Tongue (tissue), 3 donors: ENCODE measurements at places on chromosomes 7 and 10.

DNA sequence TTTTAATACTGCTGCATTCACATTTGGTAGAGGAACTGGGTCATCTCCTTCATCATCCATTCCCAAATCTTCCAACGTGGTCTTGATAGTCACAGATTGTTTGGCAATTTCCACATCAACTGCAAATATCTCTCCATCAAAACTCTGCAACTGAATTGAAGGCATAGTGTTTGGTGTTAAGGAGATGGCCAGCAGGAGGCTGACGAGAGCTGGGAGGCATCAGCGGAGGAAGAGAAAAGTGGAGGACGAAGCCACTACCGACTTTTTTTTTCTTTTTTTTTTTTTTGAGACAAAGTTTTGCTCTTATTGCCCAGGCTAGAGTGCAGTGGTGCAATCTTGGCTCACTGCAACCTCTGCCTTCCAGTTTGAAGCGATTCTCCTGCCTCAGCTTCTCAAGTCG lies 205.0 kb upstream of the KCTD7 start:
- no peak for DNase-seq

- peak; percentile 97 for DNase-seq
Measured at GRCh38 chr7:1725199-1725690, 55.2 kb downstream of the ELFN1 start.

DNA sequence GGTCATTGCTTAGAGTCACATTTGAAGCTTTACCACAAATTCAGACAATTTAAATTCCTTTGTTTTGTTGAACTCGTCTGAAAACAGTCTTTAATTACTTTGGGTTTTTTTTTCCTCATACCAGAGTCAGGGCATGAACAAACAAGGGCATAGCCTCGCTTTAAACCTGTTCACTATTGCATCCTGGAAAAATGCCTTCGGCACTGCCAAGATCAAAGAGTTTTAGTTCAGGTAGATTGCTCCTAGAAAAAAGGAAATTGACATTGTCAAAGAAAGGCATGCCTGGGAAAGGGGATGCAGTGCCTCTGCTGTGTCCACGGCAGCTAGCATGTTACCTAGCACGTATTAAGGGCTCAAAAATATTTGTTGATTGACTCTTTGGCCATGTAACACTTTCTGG lies 235.1 kb downstream of the ARHGAP21 start:
- DNase-seq: peak; percentile 46

GRCh38 chr10:79202188-79203013 lies 133.6 kb downstream of the ZMIZ1 start:
- peak; percentile 68 for DNase-seq

DNA sequence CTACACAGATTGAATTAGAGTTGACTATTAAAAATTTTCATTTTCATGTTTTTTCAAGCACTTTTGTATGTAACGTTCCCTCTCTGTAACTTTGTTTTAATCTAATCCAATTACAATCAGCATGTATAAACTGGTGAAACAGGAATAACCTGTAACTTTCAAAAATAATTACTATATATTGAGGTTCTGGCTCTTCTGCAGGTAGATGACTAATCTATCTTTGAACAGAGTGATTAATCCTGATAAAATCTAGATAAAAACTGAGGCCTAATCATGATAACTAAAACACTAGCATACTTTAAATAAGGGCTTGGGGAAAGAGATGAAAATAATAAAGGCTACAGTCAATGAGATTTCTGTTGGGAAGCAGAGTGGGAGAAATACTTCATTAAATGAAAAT lies 101.6 kb upstream of the KCND2 start:
- DNase-seq: no peak

DNA sequence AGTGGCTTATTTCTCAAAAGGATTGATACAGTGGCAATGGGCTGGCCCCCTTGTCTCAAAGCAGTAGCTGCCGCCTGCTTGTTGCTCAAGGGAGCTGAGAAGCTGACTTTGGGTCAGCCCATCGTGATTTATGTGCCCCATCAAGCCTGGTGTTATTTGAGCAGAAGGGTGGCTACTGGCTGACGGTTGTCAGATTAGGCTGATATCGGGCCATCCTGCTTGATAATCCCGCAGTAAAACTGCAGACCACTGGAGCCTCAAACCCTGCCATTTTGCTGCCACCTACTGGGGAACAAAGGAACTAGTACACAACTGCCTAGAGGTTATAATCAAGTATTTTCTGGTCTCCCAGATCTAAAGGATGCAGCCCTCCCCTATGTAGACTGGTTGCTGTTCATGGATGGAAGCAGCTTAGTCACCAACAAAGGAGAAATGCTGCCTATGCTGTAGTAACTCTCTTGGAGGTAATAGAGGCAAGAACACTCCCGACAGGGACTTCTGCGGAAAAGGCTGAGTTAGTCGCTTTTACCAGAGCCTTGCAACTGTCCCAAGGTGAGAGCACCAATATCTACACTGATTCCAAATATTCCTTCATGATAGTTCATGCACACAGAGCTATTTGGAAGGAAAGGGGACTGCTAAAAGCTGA lies 65.9 kb upstream of the ZNF92 start:
- DNase-seq: peak; percentile 87

- DNase-seq: peak; percentile 85
Measured at GRCh38 chr10:105986912-105987635, 1177.4 kb downstream of the SORCS1 start.
